Inflammatory macrophage (primary cell): ENCODE measurements at places on chromosomes 16 and 17.
A peak's percentile ranks its signal among the peaks of the same experiment; 100 is the strongest.

DNA sequence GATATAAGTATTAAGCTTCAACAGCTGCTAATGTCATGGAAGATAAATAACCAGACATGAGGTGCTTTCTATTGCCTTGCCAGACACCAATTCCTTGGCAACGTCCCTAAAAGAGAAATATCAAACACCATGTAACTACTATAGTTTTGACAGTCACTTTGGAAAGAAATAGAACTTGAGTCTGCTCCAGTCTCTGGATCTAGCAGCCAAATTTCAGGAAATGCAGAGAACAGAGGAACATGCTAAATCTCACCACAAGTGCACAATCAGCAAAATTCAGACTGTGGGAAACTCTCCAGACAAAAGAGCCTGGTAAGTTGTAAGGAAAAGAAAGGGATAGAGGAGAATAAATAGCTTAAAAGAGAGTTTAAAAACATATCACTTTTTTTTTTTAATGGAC, 28.4 kb upstream of the TANC2 start:
- no peak for DNase-seq

DNA sequence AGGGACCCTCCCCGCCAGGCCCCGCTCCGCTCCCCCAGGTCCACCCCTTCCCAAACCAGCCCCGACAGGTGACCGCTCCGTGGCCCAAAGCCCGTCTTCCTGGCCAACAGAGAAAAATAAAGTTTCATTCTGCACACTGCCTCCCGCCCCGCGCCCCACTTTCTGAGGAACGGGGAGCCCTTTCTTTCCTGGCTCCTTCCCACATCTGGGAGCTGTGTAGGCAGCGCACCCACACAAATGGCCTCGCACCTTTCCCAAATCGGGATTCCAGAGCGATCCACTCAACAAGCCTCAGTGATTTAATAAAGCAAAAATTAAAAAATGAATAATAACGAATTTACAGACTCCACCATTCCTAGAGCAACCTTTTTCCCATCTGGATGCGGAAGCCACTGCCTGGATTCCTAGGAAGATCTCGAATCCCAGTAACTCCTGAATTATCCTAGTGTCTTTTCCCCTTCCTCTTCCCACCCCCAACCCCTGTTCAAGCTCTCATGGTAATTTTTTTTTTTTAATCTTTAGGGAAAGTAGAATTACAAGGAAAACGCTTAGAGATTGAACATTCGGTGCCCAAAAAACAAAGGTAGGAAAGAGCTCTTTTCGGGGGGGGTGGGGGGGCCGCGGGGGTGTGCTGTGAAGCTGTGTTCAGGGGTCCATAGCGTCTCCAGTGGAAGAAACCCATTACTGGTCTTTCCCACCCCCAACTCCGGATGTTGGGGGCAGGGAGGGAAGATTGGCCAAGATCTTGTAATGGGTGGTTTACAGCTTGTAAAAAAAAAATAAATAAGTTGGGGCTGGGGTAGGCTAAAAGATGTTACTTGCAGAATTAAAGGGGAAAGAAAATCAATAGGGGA, 1.6 kb downstream of the IGF2BP1 start:
- DNase-seq, result no peak

- no peak for DNase-seq
Measured at GRCh38 chr17:81002409-81003361, 11.0 kb downstream of the CHMP6 start.

DNA sequence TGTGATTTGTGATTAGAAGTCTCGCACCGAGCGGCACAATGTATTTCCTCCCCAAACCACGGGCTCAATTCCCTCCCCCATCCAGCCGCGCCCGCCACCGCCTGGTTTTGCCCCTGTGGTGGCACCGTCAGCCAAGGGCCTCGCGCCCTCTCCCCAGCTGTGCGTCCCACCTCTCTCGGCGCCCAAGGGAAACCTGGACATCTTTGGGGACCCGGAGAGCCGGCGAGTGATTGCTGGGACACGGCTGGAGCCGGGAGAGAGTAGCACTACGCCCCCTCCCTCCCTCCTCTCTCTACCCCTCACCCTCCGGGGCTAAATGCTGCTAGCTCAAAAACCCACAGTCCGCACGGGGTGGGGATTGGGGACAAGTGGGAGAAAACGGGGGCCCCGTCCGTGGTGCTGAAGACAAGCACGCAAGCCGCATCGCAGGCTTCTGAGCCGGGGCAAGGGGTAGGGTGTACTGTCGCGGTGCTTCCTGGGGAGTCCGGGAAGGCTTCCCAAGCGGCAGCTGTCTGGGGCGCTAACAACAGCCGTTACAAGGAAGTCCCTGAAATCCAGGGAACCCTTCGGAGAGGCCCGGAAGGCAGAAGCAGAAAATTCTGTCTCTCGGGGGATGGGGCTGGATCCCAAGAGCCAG, 1.4 kb downstream of the CBLN1 start:
- DNase-seq, result no peak

DNA sequence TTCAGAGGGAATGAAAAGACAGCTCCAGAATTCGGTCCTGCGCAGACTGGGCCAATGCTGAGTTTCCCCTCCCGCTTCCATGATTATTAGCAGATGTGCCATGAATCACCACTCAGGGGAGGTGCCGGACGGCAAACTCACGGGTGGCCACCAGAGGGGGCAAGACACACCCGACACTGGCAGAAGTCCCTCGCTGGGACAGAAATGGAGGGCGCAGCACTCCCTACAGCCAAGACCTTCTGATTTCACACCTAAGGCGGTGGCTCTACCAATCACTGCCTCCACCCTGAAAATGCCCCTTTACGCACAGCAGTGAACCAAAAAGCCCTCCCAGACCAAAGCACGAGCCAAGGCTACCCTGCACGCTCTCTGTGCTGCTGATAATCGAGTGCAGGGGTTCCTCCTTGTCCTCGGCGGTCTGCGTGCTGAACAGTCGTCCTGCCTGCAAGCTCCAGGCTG, 26.8 kb downstream of the TRAP1 start:
- peak; percentile 77 for DNase-seq

DNA sequence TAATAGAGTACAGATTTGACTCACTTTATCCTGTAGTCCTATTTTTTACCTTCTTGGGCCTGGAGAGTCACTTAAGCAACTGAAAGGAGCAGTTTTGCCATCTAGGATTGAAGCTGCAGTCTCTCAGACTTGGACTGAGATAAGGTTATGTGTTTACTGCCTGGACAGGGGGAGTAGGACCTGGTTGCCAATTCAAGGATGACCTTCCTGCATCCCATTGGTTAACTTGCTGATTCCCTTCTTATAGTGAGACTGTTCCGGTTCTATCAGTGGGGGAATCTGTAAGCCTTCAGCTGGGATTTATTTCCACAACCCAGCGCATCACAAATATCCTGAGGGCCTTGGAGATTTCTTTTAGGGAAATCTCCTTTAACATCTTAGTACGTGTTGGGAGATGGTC, 2.9 kb downstream of the UBN1 start:
- no peak for DNase-seq

- peak; percentile 89 for DNase-seq
Measured at GRCh38 chr16:31108035-31108793, at the start of gene BCKDK. TSS of gene BCKDK (plus strand) at chr16:31108386. CDS start at chr16:31109224, 838 bp downstream.

DNA sequence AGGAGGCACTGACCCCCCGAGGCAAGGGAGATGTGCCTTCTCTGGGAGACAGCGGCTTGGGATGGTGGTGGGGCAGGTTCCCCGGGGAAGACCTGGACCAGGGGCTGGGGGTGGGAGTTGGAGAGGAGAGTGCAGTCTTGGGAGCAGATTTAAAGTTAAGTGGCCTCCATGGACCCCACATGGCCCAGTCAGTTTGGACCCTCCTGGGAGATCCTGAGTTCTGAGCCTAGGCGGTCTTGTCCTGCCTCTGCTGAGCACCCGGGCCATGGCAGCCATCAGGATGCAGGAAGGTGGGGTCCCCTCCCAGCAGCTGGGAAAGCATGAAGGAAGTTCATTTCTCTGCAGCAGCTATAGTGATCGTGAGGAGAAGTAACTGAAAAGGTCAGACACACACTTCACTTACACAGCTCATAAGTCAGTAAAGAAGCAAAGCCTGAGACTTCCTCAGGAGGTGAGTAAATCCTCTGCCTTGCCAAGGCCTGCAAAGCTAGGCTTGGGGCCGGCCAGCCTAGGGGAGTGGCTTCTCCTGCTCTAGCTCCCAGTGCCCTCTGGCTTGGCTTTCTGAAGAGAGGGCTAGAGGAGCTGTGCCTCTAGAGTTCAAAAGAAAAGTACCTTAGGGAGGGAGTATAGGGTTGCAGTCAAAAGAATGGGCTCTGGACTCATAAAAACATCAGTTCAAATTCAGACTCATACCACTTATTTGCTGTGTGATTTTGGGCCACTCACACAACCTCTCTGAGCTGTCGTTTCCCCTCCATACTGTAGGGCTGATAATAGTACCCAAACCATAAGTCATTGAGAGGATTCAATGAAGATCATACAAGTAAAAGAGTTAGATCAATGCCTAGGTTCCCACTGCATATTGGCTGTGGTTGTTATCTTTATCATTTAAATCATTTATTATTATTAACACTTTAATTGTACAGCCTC, 31.0 kb upstream of the C16orf78 start:
- no peak for DNase-seq

GRCh38 chr16:75070012-75070841, 46.4 kb downstream of the LDHD start:
- no peak for DNase-seq

GRCh38 chr17:6059406-6059805, 10.8 kb upstream of the WSCD1 start:
- no peak for DNase-seq

- peak; percentile 21 for DNase-seq
Measured at GRCh38 chr17:81666092-81666341, 388 bp downstream of the OXLD1 start.

GRCh38 chr16:83115491-83116232, 488.9 kb downstream of the CDH13 start:
- DNase-seq, result no peak

DNA sequence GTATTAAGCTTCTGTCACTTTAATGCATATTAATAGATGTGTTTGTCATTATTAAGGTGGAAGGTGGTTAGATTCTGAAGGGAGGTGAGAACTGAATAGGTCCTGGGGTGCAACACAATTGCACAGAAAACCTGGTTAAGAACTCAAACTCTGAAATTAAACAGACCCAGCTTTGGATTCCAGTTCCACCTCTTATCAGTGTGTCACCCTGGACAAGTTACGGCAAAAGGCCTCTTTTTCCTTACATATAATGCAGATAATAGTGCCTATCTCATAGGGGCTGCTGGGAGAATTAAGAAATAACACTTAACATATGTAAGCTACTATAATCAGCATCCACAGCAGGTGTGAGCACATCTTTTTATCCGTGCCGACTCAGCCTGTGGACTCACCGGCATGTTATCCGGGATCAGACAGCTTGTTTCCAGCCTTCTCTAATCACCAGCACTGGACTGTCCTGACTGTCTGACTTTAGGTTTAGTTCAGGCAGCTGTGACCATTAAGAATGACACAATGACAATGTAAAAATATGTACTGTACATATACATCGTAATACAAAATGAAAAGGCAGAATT, 31.4 kb downstream of the TEX2 start:
- DNase-seq, result no peak

DNA sequence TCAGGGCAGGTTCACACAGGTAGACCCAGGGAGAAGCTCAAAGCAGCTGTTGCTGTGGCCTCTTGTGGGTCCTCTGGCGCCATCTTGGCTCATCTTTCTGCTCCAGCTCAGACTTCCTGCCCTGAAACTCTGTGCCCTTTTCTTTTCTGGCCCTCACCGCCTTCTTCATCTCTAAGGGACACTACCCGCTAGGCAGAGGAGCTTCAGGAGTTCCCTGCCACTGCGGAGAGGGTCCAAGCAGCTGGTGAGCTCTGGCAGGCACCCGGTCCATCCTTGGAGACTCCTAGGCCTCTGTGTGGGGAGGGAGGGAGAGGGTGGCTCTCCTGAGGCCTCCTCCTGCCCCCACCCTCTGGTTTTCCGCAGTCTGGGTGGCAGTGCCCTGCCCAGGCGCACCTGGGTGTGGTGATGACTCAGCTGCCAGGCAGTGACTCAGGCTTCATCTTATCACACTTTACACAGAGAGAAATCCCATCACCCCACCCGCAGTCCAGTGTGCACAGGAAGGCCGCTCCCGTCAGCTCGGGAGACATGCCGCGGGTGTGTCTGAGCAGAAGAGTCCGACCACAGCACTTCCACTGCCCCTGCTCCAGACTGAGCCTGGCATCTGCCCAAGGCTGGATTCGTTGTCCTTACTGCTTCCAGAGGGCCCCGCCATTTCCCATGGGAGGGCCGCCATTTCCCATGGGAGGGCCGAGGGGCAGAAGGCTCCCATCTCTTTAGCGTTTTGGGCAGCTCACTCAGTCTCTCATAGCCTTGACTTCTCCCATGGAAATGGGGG, 7.3 kb downstream of the NT5C start:
- DNase-seq, result no peak

DNA sequence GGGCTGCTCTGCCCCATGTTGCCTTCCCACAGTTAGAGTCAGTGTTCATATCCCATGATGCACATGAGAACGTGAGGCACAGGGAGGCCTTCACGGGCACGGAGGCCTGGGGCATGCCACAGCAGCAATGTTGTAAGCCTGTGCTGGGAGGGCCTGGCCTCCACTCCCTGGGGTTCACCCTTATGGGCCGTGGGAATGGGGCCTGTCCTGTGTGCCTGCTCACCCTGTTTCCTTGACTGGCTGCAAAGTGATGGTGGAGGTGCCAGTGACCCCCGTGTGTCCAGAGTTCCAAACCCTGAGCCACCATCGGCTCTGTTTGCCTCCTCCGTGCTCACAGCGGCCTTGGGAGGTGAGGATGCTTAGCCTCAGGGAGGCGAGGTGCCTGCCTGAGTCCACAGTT, 9.6 kb downstream of the POLR3E start:
- no peak for DNase-seq

DNA sequence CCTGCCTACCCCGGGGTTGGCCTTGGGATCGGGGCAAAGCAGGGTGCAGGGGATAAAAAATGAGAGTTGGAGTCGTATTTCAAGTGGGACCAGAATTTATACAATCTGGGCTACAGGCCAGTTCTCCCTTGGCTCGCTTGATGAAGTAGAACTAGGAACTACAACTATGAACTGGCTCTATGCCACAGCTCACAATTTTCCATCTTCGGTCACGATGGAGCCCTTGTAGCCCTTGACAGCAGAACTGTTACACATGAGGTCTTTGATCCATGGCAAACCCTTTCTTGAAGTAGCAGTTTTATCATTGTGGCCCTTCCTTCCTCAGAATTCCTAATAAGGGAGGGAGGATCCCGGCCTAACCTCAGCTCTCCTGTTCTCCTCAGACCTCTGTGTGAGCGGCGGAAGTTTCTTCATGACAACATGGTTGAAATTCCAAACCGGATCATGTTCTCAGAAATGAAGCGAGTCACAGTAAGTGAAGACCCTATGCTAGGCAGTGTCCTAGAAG, 17.1 kb downstream of the LIG3 start:
- DNase-seq, result no peak

GRCh38 chr17:32672711-32673110, 185.9 kb downstream of the CDK5R1 start:
- no peak for DNase-seq

GRCh38 chr16:65070831-65071432, 50.9 kb downstream of the CDH11 start:
- DNase-seq, result no peak
